ENCODE measurements at places on chromosomes 1 and 21.

GRCh38 chr1:17535300-17535936 lies 4.1 kb upstream of the ARHGEF10L start:
- DNase-seq: no peak

GRCh38 chr1:6162773-6163172 lies 17.3 kb downstream of the CHD5 start:
- DNase-seq: no peak

DNA sequence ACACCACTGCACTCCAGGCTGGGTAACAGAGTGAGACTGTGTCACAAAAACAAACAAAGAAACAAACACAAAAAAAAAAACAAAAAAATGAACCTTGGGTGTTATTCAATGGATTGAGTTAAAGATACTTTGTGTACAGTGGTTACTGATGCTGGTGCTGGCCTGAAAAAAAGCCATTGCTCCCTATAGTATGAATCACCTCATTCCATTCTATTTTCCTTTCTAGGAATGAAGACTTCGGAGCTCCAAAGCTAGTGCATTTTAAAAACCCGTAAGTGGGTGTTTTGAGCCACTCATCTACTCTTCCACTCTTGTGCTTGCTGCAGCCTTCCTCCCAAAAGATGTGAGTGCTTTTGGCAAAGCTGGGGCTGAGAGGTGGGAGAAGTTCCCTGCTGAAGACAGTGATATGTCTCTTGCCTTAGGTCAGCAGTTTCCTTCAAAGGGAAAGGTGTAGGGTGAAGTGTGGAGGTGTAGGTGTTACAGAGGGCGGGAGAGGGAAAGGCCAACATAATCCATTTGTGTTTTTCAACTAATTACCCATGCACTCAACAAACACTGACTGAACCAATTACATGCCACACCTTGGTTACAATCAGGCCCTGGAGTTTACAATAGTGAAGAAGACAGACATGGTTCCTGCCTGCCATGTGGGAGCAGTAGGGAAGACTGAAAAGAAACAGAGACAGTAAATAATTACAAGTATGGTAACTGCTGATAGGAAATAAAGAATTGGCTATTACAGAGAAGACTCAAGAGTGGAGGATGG lies 55.0 kb upstream of the SERBP1 start:
- peak; percentile 13 for DNase-seq

DNA sequence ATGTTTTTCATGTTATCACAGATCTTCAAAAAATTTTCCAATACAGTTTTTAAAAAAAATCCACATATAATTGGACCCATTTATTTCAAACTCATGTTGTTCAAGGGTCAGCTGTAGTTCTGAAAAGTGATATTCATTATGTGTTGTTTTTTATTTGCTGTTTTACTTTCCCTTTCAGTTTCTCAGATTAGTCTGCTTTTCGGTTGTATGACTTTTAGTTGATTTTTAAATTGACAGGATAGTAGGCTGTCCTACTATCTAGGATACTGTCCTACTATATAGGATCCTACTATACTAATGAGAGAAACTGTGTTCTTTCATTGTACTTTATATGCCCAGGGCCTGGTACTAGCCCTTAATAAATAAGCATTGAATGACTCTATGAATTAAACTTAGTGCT lies 33.6 kb upstream of the GPR52 start:
- DNase-seq: no peak

DNA sequence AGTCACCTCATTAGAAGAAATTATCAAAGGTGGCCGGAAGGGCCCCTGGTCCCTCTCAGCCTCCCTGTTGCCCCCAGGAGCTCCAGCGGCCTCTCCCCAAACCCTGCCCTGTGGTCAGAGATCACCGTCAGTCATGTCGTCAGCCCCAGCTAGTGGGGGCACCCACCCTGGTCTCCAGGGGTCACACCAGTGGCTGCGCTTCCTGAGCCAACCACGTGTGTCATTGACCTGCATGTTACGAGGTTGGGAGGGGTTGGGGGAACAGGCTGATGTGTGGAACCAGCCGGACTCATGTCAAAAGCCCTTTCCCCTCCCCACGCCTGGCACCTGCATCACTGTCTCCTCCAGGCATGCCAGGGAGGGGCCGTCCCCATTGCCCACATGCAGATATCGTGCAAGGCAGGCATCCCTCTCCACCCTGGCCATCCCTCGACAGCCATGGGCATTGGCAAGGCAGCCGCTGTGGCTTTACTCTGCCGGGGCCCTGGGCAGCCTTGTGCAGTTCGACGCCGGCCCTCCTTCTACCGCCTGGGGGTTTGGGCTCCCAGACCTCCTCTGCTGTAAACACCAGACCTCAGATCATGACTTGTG lies 128.7 kb downstream of the CRYAA start:
- no peak for DNase-seq

DNA sequence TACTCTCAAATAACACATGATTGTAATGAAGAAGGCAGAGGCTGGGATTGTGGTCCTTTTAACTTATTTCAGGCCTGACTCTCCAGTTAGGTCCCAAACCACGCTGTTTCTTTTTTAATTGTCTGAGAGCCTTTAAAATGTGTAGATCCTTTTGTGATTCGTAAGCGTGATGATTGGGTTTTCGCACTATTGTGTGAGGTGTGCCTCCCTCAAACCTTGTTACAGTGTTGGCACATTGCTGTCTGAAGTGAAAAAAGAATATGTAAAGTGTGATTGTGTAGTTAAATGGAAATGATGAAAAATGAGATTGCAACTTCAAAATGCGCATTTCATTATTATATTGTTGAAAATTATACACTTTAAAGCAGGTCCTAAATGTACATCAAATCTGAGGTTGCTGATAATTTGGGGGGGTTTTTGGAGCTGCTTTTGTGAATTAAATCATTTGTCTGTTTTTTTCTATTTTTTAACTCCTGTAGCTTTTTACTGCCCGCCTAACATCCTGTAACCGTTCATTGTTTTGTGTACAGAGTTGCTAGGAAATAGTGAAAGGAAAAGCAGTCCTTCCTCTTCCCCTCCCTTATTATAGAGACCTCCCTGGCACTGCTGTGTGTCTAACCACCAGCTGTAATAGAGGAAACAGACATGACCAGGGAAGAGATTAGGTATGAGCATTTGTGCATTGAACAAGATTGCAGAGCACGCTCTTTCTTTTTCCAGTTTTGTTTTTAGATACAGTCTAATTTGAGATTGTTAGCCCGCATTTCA lies 43.3 kb downstream of the IARS2 start:
- no peak for DNase-seq

DNA sequence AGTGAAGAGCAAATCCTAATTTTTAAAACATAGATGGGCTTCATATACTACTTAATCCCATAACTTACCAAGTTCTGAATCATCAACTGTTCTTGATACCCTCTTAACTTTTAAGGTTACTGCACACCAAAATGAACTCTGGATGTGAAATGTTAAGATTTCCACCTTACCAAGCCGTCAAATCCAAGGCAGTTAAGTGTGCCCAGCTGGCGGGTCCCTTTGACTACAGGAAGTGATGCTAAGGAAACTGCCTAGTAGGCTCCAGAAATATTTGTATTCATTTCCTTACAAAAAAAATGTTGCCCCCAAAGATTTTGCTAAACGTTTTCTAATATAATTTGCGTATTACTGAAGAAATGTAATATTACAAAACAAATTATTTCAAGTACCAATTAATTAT lies 10.7 kb downstream of the NRIP1 start:
- DNase-seq: no peak

- DNase-seq: no peak
These were observed 15.0 kb downstream of the PCSK9 start for GRCh38 chr1:55054396-55054795.

DNA sequence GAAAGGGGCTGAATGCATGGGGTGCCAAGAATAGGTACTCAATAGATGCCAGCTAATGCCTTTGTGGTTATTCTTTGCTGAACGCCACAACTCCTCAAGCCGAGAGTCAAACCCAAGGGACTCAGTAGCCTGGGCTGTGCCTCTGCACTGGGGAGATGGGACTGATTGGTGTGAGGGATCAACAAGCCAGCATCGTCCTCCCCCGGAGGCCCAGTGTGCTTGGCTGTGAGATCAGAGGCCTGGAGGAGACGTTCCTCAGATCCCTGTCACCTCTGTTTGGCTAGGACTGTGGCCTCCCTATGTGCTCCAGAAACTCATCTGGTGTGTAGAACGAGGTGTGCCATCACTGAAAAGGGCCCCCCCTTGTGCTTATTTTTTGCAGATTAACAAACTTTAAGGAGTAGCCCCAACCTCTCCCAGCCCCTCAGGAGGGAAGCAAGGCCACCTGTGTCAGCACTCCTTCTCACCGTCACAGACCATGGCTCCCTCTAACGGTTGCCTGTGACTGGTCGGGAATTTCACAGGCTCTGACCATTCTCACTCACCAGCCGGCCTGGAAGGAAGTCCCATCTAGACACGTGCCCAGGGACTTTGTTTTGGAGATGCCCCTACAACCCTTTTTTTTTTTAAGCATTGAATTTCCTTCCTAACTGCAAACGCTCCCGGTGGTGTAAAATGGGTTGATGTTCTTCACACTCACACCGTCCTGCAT lies 194.0 kb upstream of the VAMP3 start:
- DNase-seq: peak; percentile 6

DNA sequence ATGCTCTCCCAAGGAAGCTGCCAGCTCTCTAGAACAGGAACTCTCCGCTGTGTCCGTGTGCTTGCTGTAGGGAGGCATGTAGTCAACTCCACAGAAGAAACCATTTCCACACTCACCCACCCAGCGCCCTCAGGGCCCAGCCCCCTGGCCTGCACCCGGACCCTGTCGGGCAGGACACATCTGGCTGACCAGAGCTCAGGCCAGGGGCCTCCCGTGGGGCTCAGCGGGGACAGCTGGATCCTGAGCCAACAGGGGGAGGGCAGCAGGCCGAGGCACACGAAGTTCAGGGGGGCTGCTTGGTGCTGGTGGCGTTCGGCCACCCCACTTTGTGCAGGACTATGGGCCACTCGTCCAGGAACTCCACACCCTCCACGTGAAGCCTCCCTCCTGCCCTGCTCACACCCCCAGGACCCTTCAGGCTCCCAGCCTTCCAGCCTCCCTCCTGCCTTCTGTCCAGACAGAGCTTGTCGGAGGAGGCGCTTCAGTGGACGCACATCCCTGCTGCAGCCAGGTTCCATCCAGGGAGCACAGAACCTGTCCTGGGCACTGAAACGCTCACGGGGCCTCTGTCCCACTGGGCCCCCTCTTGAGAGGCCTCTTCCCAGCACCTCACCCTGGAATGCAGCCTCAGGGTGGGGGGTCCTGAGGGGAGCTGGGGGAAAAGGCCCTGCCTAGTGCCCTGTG lies 15.0 kb upstream of the FAAP20 start:
- DNase-seq: no peak

- no peak for DNase-seq
These were observed 139.7 kb upstream of the ERRFI1 start for GRCh38 chr1:8165595-8166360.

GRCh38 chr1:6106977-6107376 lies 61.3 kb downstream of the KCNAB2 start:
- DNase-seq: no peak
